Hematopoietic multipotent progenitor cell treated with erythropoietin and hydrocortisone succinate and interleukin-3 and kit ligand, for 8 days (in vitro differentiated cells): ENCODE measurements at places on chromosomes 1 and 21.

DNA sequence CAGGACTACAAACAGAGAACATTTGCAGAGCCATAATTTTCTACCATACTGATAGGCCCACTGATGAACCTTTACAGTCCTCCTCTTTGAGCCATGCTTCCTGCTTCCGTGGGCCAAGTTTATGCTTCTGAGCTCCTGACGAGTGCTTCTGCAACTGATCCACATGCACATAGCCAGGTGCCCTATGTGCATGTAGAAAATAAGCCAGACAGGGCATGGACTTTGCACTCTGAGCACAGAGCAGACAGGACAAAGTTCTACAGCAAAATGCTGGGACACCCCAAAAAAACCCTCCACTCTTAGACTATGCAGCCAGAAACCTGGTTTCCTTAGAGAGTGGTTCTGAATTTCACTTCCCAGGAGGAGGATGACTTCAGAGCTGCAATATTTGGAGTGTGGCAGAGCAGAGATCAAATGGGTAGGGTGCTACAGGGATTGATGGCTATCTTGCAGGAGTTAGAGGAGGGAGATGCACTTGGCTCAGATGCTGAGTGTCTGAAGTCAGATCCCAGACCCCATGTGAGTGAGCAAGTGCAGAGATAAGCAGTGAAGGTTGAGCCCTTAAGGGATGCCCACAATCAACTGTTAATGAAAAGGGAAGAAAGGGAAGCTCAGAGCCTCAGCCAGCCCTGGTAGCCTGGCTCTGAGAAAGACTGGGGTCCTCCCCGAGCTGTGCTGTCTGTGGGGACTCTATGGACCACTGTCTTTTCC is 230.9 kb downstream of the DUSP10 start:
- DNase-seq: no peak

DNA sequence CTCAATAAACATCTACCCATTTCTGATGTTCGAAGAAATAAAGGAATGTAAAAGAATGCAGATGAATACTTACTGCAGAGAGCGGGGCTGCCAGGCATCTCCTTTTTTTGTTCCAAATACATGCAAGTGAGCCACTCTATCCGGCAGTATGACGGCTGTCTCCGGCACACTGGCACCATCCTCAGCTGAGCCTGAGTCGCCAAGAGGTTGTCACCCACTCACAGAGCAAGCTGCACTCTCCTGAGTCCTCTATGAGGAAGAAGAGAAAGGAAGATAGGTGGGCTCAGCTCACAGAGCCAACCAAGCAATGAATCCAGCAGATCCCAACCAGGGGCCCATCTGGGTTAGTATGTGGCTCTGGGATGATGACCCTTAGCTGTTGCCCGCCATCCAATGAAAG is 65.3 kb downstream of the CD46 start:
- no peak for DNase-seq

DNA sequence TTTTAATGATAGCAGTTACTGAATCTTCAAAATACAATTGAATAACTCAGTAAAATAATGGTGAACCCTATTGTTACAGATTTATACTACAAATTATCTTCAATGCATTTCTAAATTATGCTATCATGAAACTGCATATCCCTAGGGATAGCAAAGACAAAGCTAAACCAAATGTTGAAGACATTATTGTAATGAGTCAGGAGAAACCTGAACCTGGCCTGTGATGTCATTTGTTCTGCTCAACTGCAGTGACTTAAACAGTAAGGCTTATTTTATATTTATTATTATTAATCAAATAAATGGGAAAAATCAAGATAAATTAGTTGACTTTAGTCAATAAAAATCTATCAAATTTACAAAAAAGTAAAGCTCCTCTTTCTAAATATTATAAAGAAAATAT is 100.3 kb downstream of the UCHL5 start:
- no peak for DNase-seq

- no peak for DNase-seq
Observed at GRCh38 chr1:234357831-234358230, 15.4 kb upstream of the COA6 start.

DNA sequence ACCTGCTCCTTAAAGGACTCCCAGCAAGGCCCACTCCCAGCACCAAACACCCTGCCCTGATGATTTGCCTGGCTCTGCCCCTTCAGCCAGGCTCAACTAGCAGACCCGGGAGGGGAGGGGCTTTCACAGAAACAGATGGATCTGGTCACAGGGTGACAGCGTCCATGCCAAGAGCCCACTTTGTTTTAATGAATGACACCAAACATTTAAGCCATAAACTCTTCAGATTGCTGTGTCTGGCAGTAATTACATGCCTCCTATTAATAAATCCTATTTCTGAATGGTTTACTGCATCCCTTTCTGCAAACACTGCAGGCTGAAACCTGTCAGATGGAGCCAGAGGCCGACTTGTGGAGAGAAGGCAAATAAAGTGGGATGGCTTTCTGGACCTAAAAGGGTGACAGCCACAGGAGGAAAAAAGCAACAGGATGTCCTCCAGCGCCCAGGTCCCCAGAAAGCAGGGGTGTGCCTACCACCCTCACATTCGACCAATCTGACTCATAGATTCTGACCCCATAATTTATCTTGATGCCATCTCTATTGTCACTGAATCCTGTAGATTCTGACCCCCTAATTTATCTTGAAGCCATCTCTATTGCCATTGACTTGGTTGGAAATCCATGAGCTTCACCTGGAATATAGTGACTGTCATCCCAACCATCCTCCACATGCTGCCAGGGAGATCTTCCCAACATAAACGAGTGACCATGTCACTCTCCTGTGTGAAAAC is 200.9 kb downstream of the PLPP3 start:
- DNase-seq: no peak

DNA sequence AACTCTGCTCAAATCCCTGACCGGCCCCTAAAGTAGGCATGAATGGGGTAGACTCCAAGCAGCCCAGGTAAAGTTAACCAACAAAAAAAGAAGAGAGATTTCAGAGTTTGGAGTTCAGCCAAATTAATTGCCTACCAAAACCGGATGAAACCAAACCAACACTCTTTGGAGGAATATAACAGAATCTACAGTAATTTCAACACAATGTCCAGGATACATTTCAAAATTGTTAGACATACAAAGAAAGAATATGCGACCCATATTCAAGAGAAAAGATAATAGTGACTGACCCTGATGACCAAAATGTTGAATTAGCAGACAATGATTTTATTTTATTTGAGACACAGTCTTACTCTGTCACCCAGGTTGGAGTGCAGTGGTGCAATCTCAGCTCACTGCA is 12.6 kb downstream of the IL22RA1 start:
- DNase-seq: no peak

DNA sequence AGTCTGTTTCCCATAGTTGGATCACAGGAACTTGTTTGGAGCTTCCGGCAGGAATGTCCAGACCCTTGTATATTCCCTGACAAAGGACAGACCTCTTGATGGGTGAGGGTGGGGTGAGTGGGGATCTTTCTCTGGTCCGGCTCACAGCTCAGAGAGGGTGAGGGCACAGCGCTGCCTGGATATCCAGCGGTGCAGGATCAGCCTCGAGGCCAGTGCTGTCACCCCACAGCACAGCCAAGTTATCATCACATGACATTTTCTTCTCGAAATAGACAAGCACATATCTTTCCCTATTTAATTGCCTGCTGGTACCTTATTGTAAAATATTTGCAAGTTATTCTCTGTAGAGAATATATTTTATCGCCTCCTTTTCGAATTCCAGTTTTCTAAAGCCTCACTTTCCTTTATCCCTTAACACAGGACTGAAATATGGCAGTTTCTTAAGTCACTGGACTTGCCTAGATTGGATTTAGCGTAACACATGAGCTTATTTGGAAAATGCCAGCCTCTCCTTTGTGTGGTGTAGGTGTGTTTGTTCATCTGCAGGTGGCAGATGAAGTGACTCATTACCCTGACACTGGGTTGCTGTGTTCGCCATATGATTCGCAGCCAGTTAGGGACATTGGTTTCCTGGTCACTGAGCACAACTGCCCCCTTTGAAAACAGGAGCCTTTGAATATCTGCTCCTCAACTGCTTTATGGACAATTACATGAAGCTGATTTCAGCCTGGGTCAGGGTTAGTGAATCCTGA is 21.4 kb downstream of the CLIC6 start:
- DNase-seq: no peak

GRCh38 chr1:7278045-7278444 is 492.8 kb downstream of the CAMTA1 start:
- DNase-seq: no peak

- DNase-seq: no peak
Observed at GRCh38 chr1:26158271-26158907, 490 bp upstream of the FAM110D start.

DNA sequence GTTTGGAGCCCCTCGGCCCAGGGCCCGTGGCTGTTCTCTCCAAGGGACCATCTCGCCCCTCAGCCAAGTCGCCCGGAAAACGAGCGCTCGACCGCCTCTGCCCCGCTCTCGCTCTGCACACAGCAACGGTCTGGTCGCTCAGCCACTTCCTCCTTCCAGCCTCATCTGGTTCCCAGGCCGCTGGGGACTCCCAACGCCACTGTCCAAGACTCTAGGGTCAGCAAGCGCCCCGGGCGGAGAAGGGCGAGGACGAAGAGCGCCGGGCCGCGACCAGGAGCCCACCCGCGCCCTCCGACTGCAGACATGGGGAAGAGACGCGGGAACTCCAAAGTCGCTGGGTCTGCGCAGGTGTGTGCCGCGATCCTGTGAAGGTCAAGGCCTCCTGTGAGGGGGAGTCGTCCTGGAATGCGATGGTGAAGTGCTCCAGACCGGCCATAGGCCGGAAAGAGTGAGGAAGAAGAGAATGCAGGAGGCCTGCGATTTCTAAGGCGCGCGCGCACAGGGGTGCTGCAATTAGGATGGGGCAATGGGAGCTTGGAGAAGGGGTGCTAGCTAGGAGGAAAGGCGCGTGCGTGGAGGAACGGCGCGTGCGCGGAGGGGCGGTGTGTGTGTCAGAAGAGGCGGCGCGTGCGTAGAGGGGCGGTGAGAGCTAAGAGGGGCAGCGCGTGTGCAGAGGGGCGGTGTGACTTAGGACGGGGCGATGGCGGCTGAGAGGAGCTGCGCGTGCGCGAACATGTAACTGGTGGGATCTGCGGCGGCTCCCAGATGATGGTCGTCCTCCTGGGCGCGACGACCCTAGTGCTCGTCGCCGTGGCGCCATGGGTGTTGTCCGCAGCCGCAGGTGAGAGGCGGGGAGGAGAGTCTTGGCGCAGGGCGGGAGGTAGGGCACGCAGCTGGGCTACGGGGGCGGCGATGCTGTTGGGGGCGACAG is at the start of gene IFNAR1:
Gene IFNAR1 (plus strand): TSS at position 680 of the 931 bp plus-strand sequence. CDS start 86 bp downstream, at position 766.
- peak; percentile 99 for DNase-seq

- DNase-seq: no peak
Observed at GRCh38 chr1:29475326-29475725, 239.0 kb downstream of the PTPRU start.
